T-helper 2 cell (primary cell): ENCODE measurements at places on chromosomes 13 and 19.

DNA sequence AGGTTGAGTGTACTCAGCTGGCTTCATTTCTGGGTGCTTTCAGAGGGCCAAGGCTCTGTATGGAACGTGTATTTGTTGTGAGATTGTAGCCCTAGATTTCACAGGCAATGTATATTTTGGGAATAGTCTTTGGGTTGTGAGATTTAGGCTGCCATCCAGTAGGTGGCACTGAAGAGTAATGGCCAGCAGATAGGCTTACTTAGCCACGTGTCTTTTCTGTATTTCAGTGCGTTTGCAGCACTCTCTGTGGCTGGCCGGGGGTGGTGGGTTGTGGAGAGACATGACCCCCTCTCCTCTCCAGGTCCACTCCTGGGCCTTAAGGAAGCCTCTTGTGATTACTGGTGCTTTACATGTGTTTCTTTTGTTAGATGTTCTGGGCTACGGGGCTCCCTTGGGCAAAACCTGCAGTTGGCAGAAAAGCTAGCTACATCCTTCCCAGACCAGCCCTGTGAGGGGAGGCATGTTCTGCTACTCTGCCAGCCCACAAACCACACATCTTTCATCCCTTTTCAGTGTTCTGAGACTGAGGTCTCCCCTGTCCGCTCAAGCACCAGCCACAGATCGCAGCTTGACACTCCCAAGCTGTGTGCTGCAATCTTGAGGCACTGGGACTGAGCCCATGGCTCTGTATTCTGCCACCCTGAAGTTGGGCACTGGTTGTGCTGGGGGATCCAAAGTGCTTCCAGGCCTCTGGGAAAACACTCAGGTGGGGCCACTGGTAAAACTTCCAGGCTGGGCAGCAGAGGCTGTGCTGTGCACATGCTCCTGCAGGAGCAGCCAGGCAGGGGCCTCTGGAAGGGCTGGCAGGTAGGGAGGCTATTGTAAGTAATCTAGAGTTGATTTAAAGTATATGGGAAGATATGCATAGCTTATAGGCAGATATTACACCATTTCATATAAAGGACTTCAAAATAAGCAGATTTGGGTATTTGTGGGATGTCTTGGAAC lies 1096.8 kb upstream of the PCDH20 start:
- no peak for DNase-seq

DNA sequence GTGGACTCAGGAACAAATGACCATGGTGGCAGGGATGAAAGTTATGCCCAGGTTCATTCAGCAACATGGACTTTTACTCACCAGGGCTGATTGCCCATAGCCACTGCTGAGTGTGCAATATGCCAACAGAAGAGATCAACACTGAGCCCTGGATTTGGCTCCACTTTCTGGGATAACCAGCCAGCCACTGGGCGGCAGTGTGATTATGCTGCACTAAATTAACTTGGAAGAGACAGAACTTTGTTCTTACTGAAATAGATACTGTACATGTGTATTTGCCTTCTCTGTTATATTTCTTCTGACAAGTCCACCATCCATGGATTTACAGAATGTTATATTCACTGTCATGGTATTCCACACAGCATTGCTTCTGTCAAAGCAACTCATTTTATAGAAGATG lies 257.4 kb downstream of the TDRD3 start:
- no peak for DNase-seq

DNA sequence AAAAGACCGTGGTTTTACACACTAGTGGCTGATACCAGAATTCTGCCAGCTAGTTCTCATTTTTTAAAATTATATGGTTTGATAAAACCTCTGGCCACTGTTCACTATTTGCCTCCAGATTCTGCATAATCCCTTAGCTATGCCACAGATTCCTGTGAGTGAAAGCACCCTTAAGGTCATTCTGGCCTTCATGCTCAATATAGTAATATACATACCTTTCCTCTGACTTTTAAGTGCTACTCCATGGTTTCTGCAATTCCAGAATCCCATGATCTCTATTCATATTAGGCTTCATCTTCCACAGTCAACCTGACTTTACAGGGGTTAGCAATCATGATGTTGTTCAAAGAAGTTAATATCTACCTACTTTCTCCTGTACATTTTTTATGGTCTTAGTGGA lies 274.1 kb upstream of the EDNRB start:
- no peak for DNase-seq

DNA sequence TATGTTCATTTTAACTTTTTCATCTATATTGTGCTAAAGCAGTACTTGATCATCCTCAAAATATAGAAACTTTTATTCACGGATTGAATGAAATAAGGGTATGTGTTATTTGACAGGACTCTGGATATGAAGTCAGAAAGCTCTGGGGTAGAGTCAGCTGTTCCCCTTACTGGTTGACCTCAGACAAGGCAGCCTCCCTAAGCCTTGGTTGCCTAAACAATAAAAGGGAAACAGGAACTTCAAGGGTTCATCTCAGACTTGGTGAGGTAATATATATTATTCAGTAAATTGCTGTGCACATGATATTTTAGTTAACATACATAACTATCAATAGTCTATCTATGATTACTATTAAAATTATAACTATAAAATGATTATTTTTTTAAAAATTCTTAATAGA lies 13.6 kb downstream of the POLR1D start:
- DNase-seq = no peak

DNA sequence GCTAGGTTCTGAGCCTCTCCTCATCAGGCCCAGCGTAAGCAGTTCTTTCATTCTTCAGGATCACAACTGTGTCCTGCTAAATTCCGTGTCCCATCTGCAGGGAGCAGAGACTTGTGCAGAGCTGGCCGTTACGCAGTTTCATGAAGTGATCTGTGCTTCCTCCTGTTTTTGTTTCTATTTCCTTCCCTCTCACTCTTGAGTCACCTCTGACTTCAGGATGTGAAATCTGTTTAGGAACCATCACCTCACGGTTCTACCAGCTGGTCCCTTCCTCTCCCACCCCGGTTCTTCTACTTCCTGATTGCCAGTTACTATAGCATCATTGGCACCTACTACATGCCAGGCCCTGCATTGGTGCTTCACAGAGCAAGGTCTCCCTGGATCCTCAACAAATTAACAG lies 8.5 kb downstream of the MAU2 start:
- DNase-seq = no peak

GRCh38 chr13:93388701-93389100 lies 162.1 kb downstream of the GPC6 start:
- no peak for DNase-seq

- DNase-seq = no peak
These were observed 1534.8 kb downstream of the SLITRK5 start for GRCh38 chr13:89205856-89206520.

GRCh38 chr19:47005164-47005641 lies 14.4 kb upstream of the NPAS1 start:
- no peak for DNase-seq

DNA sequence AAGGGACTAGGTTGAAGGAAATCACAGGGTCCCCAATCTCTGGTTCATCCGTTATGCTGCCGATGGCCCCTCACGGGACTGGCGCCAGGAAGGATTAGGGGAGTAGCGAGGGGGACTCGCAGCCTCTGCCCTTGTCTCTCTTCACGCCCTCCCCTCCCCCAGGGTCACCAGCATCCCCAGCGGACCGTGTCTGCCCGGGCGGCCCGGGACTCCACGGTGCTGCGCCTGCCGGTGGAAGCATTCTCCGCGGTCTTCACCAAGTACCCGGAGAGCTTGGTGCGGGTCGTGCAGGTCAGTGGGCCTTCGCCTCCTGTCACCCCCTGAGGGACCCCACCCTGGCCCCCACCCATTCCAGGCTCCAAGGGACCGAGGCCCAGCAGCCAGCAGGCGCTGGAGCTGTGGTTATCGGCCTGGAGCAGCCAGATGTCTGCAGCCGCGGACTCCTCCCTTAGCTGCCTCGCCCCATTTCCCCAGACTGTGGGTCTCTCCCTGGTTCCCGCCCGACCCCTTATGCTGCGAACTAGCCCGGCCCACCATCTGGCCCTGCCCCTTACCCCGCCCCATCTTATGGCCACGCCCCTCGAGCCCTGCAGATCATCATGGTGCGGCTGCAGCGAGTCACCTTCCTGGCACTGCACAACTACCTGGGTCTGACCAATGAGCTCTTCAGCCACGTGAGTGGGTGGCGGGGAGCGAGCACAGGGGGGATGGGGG lies 5.4 kb downstream of the PNPLA6 start:
- DNase-seq = no peak

DNA sequence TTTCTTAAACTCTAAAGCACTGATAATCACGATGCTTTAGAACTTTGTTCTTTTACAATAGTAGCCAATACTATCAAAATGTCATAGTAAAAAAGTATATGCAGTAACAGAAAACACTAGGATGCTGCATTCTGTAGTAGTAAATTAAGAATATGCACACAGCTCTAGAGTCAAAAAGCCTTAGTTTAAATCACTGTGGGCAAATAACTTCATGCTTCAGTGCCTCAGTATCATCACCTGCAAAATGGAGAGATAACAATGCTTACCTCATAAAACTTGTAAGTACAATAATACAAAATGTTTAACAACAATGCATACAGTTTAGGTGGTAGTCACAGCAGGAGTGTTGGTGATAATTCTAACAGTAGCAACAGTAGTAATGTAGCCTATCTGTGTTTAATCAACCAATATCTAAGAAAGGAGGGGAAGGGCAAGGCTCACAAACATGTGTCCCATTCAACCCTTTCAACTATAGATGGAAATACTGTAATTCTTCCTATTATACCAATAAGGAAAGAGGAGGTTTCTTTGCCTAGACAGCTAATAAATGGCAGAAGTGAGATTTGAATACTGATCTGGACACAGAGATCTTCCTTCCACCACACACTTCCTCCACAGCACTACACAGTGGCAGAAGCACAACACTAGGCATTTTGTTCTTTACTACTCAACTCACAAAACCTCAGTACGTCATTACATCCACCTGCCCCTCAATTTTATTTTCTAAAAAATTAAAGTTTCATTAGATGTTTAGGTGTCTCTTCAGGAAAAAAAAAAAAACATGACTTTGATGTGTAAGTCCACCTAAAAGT lies 4.6 kb downstream of the RBM26 start:
- DNase-seq = no peak

DNA sequence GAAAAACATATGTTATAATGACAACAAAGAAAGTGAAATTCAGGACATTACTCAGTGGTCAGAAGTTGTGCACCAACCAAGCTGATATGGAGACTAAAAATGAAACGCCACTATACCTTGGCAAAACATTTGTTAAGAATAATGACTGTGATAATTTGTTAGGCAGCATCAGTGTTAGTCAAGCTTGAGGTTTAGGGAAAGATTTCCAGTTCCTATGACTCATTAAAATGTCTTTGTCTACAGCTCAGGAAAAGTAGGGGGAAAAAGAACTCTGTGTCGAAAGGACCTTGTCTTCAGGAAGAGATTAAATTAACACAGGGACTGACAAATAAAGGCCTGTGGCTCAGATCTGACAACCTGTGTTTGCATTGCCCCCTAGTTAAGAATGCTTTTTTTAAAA lies 764.1 kb upstream of the SLITRK6 start:
- no peak for DNase-seq

DNA sequence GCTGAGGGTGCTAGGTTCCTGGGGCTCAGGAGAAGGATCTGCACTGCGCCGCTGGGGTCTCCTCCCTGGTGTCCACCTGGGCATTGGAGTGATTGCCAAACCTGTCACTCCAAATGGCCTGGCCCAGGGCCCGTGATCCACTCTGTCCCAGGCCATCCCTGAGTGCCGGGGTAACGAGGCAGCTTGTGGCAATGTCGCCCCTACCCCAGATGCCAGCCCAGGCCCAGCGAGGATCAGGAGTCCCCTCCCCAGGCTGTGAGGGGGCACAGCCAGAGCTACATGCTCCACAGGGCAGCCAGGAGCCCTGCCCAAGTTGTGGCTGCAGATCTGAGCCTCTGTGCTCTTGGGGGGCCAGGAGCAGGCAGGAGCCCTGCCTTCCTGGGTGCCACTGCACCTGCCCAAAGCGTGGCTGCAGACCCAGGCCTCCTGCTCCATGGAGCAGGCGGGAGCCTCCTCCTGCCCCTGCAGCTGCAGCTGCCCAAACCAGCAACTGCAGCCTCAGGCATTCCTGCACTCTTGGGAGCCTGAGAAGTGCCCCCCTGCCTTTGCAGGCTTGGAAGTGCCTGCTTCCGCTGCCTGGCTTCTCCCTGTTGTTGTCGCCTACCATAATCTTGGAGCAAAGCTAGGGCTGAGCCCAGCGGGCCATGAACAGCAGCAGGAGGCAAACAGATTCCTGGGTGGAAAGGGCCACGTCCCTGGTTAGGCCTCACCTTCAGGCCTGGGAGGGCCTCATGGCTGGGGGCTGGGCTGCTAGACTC lies 4.6 kb downstream of the IGFL4 start:
- no peak for DNase-seq

DNA sequence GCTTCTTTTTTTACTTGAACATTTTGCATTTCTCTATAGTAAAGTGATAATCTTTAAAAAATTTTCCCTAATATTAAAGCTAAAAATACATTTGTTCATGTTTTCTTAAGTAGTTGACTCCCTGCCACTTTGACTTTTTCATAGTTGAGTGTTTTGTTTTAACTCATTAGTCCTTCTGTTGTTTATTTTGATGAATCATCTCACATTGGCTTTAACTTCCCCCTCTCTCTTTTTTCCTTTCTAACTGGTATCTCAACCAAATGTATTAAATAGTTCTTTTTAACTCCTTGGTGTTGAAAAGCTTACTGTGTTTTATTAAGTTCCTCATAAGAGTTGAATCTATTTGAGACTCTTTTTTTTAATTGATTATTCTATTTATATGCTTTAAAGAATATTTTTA lies 2.8 kb downstream of the TNFSF13B start:
- no peak for DNase-seq

DNA sequence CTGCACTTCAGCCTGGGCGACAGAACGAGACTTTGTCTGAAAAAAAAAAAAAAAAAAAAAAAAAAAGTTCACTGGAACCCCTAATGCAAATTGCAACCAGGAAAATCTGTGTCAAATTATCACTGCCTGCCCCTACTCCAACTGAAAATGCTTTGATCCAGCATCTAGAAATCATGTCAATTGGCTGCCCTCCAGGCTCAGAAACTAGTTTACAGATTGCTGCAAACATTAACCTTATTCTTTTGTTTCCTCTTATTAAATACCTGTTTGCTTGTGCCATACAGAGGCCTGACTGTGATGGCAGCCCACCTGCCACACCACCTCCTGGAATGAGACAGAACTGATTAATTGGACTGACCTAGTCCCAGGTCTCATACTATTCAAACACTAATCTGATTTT lies 18.6 kb upstream of the AKT2 start:
- no peak for DNase-seq

GRCh38 chr13:24574847-24575246 lies 62.3 kb upstream of the PARP4 start:
- DNase-seq = no peak

GRCh38 chr13:74158571-74159352 lies 24.6 kb upstream of the KLF12 start:
- no peak for DNase-seq
